Right hindlimb (tissue), 1 donor: ENCODE measurements at places on chromosomes 11 and 22.

GRCh38 chr22:50522806-50523438 is 2.5 kb downstream of the SCO2 start:
- peak; percentile 21 for DNase-seq

GRCh38 chr11:112662554-112662953 is 298.7 kb upstream of the NCAM1 start:
- DNase-seq = no peak

DNA sequence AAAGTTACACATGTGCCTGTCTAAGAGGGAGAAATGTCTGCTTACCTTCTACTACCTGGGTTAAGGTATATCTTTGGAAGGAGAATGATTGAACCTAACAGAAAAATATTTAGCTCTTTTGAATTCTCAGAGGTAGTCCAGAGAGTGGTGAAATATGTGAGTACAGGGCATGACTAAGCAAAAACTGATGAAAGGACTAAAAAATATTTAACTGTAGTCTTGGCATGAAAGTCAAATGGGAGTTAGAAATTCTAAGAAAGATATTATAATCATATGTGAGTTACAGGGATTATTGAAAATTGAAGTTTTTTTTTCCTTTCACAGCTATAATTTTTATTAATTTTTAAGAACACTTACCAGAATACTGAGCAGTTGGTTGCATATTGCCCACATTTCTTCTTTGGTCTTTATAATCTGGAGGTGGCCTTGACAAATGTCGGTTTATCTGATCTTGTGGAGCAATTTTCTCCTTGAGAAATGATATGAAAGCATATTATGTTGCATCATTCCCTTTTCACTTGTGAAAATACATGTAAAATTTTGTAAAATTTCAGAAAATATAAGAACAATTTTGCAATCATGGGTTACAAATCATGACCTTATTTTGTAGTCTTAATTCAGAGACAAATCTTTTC is 61.4 kb upstream of the MTMR2 start:
- DNase-seq = no peak

DNA sequence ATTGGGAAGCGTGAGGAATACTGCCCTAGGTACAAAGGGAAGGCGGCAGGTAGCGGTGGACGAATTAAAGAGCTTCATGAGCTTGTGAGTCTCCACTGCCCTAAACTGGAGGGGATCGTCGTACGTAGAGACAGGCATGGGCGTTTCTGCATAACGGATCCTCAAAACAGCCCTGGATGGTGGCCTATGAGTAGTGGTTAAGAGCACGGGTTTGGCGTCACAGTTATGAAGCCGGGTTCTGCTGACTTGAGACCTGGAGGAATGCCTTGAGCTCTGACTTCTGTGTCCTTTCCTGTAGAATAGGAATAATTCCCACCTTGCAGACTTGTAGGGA is 335 bp downstream of the TMEM138 start:
- no peak for DNase-seq

DNA sequence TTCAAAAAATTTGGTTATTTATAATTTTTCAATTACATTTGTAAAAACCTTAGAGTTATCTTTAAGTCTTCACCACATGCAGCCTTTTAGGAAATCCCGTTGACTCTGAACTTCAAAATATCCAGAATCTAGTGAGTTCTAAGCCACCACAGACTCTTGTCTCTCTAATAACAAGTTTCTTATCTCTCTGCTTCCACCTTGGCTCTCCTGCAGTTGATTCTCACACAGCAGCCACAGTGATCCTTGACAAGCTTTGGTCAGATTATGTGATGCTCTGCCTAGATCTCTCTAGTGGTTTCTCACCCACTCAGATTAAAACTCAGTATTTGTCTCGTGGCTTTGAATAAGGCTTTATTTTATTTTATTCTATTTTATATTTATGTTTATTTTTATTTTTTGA is 8.6 kb downstream of the HSD17B12 start:
- DNase-seq = no peak

DNA sequence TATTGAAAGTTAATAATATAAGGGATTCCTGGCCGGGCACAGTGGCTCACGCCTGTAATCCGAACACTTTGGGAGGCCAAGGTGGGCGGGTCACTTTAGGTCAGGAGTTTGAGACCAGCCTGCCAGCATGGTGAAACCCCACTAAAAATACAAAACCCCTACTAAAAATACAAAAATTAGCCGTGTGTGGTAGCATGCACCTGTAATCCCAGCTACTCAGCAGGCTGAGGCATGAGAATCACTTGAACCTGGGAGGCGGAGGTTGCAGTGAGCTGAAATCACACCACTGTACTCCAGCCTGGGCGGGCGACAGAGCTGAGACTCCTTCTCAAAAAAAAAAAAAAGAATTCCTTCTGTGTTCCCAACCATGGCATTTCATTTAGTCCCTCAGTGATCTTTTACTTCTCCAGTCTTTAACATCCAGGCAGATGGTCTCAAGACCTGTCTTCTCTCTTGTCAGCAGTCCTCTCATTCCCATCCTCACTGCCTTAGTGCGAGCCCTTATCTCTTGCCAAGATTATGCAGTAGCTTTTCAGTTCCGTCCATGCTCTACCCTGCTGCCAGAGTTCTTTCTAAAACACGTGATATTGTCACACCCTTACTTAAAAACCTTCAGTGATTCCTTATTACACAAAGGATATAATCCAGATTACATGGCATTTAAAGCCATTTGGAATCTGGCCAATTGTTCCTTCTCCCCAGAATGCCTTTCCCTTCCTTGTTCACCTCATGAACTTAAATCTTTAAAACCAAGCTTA is 17.9 kb downstream of the RTN3 start:
- no peak for DNase-seq

- no peak for DNase-seq
Observed at GRCh38 chr11:61108847-61109585, 6.7 kb downstream of the CD5 start.

- DNase-seq = no peak
Observed at GRCh38 chr11:1153951-1154493, 3.7 kb upstream of the MUC5AC start.

- DNase-seq = no peak
Observed at GRCh38 chr11:123212406-123212805, 17.4 kb upstream of the CLMP start.

DNA sequence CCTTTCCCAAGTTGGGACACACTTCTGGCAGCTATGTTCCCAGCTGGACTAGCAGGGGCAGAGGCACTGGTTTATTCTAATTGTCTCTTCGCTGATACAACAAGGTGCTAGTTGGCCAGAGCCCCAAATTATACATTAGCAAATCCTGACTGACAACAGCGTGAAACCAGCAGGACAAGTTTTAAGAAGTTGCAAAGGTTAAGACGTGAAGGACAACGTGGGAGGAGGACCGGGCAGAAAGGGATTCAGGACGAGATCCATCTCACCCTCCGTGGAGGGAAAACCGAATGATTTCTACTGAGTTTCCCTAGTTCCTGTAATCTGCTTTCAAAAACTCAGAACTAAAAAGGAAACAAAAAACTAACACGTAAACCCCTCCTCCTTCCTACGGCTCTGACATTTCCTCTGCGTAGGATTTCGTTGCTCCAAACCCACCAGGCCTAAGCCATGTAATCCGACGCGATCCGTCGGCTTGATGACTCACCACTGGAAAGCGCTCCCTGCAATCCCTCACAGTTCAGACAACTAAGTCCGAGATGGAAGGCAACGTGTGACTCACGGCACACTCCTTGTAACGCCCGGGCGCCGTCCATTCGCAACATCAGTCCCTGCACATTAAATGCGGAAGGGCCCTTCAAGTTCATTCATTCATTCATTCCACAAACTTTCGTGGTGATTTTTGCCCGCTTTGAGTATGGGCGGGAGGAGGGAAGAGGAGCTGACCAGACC is 703 bp downstream of the POGLUT3 start:
- peak; percentile 93 for DNase-seq

DNA sequence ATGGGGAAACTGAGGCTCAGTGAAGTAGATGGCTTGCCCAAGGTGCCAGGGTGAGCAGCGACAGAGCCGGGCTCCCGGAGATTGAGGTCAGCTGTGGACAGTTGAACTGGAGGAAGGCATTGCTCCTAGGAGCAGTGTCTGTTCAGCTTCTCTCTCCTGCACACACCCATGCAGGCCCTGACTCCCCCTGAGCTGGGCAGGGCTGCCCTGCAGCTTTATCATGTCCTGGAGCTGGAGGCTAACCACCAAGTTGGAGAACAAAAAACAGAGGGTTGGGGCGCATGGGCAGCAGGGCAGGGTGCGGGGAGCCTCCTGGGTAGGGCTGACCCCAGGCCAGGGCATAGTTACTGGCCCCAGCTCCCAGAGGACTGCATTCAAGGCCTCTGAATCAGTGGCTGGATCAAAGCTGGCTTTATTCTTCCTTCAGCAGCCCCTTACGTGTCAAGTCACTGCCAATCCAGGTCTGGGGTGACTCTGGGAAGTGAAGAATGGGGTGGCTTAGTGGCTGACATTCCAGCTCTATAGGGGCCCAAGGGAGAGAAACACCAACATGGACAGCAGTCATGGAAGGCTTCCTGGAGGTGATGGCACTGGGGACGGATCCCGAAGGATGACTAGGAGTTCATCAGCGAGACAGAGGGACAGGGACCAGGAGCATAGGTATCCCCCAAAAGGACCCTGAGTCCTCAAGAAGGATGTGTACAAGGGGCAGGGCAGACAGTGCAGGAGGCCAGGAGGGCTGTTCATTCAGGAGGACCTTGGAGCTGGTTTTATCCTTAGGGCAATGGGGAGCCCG is 83.8 kb downstream of the CACNA1I start:
- DNase-seq = no peak
